Breast epithelium (tissue), 4 donors: ENCODE measurements at places on chromosomes 4 and X.

- DNase-seq: no peak
These were observed 4.5 kb downstream of the MMRN1 start for GRCh38 chr4:89899152-89899551.

DNA sequence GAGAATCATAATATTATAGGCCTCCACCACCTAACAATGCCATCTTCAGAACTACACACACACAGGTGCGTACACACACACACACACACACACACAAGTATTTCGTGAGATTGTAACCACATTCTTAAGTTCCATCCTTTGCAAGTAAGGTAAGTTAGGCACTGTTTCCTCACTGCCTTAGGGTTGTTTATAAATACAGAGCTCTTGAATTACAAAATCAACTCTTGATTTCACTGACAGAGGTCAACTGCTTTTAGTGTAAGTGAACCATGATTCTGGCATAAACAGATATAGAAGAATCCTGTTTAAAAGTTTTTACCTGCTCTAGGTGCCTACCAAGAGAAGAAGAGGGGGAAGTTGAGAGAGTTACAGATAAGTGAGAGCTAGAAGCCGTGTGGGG is 166.1 kb downstream of the DMD start:
- DNase-seq: no peak

DNA sequence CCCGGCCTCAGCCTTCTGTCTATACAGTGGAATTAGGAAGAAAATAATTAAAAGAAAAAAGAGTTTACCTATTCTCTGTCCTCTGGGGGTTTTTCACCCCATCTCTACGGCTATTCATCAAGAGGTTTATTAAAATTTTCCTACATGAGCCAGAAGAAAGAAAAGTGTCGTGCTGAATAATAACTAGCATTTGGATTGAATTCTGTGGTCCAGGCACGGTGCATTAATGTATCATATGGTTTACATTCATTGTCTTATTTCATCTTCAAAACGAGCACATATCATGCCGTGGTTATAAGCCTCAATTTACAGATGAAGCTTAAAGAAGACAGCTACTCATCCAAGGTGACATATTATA is 5.4 kb upstream of the NAA15 start:
- no peak for DNase-seq

GRCh38 chrX:48698306-48698705 is 1.8 kb downstream of the SUV39H1 start:
- no peak for DNase-seq

DNA sequence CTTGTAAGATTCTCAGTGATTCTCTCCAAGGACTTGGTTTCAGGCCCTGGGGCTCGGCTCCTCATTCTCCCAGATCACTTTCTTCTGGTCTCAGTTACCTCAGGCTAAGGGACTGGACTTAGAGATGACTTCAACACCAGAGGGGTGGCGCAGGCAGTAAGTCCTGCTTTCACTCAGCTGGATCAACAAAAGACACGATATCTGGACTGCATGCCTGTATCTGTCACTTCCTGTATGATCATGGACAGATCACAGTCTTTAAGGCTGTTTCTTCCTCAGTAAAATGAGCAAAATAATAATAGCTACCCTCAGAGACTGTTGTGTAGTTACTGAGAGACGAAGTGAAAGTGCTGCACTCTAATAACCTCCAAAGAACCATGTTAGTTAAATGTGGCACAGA is 19.5 kb upstream of the CXCR3 start:
- no peak for DNase-seq

- no peak for DNase-seq
These were observed 92.2 kb downstream of the GRIA2 start for GRCh38 chr4:157312702-157313101.

DNA sequence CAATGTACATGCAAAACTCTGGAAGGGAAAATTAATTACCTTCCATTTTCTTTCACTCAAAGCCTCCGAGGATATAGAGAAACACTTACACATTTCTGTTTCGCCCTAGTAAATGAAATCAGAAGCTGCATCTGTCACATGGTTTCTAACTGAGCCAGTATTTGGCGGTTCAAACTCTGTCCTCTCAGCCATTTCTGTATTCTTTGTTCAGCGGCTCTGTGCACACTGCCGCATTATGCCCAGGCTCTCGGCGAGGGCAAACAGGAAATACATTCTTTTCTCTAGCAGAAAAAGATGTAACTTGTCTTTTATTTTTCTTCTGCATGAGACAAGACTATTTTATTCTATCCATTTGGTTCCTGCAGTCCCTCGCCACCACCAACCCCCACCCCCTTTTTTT is 71.4 kb upstream of the GPM6B start:
- DNase-seq: no peak

DNA sequence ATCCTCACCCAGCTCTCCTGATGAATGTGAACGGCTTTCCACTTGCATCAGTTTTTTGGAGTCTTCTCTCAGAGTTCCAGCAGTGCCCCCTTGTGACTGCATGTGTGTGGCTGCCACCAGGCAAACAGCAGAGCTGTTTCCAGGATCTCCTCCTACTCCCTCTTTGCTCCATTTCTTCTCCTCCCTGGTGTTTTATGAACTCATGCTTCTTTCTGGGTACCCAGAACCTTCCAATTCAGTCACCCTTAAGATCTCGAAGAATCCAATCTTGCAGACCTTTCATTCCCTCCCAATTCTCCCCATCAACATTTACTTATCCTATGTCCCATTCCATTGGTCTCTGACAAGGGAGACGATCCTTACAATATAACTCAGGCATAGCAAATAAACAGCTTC is 6.8 kb upstream of the TCEANC start:
- no peak for DNase-seq

- DNase-seq: peak; percentile 26
These were observed 22.4 kb upstream of the CLTRN start for GRCh38 chrX:15686818-15687685.

DNA sequence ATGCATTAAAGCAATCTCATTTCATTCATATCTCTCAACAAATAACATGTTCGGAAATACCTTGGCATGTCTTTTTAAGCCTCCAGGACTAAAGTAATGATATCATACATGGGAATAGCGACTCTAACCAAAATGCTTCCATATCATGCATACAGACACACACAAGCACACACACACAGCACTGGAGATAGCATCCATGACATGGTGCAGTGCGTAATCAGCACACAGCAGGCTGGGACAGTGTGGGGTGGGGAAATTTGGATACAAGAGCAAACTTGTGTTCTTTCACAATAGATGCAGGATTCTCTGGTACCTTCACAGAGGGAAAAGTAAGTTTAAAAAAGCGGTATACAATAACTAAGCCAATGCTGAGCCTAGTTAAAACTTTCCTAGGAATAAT is 132.3 kb upstream of the HPGD start:
- no peak for DNase-seq

GRCh38 chr4:70239131-70239883 is 3.1 kb upstream of the CSN3 start:
- DNase-seq: no peak

GRCh38 chr4:752196-752861 is 46.7 kb downstream of the PCGF3 start:
- DNase-seq: no peak

- no peak for DNase-seq
These were observed 61.2 kb downstream of the SLC9A6 start for GRCh38 chrX:136046295-136047015.

GRCh38 chr4:53816561-53816960 is 225.3 kb upstream of the LNX1 start:
- no peak for DNase-seq

DNA sequence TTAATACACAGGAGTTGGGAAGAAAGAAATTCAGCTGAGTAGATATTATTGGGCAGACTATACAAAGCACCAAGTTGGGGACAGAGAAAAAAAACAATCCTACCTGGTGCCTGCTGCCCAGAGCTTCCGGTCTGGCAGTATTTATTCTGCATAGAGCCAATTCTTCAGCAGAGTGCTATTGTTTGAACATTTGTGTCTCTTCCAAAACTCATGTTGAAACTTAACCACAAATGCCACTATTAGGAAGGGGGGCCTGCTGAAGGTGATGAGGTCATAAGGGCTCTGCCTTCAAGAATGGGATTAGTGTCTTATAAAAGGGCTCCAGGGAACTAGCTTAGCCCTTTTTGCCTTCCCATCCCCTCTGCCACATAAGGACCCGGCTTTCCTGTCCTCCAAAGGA is 136.2 kb downstream of the EVC2 start:
- peak; percentile 40 for DNase-seq

DNA sequence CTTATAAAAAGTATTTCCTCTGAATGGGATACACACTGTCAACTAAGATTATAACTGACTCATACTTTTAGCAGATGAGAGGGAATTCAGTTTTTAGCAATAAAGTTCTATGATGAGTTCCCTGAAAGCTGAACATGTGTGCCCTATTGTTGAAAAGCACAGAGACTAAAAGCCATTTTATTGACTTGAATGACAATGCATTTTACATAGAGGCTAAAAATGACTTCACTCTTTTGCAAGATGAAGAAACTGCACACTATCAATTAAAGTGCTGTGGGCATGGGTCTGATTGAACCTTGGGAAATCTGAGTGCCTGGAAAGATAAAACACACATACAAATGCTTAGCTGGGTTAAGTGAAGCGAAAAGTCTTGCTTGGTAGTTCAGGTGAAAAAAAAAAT is 633.4 kb downstream of the PDHA2 start:
- DNase-seq: no peak

- no peak for DNase-seq
These were observed 224.9 kb upstream of the FAT1 start for GRCh38 chr4:186948361-186949242.

DNA sequence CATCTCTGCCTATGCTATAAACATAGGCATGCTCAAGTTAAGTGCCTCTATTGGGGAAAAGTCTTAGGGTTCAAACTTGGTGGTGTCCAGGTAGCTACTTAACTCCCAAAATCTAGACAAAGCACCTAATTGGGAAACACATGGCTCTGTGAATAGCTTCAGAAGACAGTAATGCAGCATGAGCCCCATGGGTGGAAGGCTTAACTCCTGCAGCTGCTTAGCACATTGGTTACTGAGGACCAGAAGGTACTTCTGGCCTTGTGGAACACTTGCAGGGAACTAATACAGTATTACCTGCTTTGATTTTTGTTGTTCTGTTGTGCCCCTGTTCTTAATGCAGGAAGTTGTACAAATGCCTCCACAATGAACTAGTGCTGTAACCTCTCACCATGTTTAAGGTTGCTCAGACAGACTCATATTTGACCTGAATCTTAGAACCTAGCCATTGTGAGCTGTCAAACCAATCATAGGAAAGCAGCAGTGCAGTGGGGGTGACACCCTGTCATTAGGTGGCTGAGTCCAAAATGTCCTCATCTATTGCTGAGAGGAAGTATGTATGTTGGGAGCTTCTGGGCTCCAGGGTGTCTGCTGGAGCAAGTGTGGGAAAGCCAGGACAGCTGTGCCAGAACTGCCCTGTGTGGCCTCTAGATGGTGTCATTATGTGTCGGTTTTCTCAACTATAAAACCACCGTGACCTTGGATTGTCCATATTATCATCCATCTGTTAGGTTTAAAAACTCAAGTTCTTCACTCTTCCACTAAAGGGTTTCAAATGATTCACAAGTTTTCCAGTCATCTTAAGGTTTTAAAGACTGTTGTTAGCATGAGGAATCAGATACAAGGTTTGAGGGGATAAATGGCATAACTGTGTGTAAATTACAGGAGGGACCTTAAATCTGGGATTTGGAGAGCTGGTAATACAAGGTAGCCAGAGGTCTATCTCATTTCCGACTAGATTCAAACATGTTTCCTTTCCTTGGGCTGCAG is 69.9 kb upstream of the WDR1 start:
- DNase-seq: no peak

DNA sequence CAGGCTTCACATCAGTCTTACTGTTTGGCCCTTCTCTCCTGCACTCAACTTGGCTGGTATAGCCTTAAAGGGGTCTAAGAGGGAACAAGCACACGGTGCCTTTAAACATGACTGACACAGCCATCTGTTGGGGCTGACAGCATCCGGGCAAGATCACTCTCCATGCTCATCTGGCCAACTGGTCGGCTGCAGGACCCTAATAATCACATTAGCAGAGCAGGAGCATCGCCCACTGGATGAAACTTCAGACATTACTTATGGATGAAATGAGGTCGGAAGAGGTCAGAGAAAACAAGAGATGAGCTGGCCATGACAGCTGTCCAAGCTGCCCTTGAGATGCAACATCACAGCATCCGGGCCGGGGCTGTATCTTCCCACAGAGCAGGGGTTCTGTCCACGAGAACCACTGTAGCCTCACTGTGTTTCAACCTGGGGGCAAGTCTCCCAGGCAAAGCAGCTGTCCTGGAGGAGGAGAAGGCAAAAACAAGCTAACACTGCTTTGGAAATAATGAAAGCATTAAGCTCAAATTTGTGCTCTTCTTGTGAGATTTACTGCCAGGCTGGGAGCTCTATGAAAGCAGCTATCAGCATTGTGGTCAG is 94.4 kb upstream of the TTC29 start:
- DNase-seq: no peak

GRCh38 chrX:81527881-81528440 is 326.1 kb downstream of the SH3BGRL start:
- no peak for DNase-seq

DNA sequence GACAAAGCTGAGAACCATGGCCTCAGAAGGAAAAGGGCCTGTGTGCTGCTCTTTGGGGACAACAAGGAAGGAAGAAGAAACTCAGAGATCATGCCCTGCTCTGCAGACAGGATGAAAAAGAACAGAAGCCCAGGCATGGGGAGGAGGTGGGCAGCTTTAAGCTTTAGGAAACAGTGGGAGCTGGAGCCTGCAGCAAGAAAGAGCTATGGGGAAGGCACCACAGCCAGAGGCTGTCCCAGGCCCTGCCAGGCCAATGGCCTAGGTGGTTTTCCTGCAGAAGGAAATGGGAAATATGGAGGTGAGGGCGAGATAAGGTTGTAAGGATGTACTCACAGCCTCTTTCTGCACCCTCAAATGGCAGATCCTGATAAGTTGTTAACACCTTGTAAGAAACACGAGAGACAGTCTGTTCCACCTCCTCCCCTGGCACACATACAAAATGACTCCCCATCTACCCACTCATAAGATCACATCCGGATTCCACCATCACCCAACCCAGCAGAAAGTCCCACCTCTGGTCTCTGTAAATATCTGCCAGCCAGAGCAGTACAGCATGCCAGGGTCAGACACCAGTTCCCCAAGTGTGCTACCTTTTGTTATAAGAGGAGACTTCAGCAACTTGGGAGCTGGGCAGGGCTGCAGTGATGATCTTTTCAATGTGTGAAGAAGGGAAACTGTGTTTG is 105.2 kb downstream of the RTL5 start:
- no peak for DNase-seq

DNA sequence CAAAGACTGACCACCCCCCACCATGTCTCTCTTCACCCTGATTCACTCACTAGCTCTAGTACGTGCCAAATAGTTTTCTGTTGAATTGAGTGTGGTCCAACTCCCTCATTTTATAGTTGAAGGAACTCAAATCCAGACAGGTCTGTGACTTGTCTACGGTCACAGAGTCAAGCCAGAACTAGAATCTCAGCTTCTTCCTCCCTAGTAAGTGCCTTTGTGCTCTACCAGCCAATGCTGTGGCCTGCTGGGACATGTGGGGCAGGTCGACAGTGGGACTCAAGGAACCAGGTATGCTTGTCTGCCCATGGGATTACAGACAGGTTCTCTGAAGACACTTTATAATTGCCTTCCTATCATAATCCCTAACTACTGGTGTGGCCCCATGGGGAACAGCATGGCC is 108.6 kb upstream of the CPEB2 start:
- DNase-seq: no peak
